ENCODE measurements at places on chromosomes 7 and 10. TPM values are rescaled to one million over a fixed set of nuclear protein-coding genes. Genes with fewer than 3 reads are reported as not detected.

The CC2D2B gene
- 0.52 TPM for total RNA-seq

The FKBP6 gene
- not detected for total RNA-seq

The TMEM120A gene
- total RNA-seq, result 13.6 TPM

The FBXO24 gene
- 1.0 TPM for total RNA-seq

The AGMO gene
- not detected for total RNA-seq

The IKZF1 gene
- total RNA-seq, result not detected

The ASB15 gene
- not detected for total RNA-seq

The FOXI2 gene
- not detected for total RNA-seq

The C10orf62 gene
- not detected for total RNA-seq

The GATA3 gene
- 3.2 TPM for total RNA-seq

The DYDC2 gene
- 0.22 TPM for total RNA-seq

The PLCE1 gene
- 2.2 TPM for total RNA-seq

The CRTAC1 gene
- total RNA-seq, result not detected

The MSS51 gene
- 0.80 TPM for total RNA-seq

The C10orf53 gene
- not detected for total RNA-seq

The CACNB2 gene
- not detected for total RNA-seq

The TWIST1 gene
- total RNA-seq, result 0.22 TPM

The PRSS37 gene
- total RNA-seq, result not detected

The LRRC4 gene
- 1.1 TPM for total RNA-seq

The ANKMY2 gene
- total RNA-seq, result 13.2 TPM

The SPRN gene
- total RNA-seq, result 0.12 TPM

The IRF5 gene
- 8.5 TPM for total RNA-seq

The CHST3 gene
- total RNA-seq, result 29.7 TPM

The C7orf57 gene
- not detected for total RNA-seq

The POLR3A gene
- total RNA-seq, result 20.4 TPM
